ENCODE measurements at places on chromosomes 5 and 9.

DNA sequence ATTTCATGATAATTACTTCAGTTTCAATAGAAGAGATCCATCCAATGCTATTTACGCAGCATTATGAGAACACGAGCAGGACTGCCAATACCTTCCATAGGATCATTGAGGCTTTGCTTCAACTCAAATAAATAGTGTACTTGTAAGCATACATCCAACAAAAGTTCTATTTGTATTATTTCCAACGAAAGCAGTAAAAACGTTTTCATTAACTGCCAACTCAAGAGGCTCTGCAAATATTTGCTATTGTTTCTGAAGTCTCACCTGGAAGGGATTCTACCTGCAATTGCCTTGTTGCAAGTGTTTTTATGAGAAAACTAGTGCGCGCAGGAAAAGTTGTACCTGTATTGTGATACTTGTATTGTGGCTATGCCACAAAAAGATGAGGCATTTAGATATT, 11.0 kb upstream of the GNPDA1 start:
- no peak for DNase-seq

DNA sequence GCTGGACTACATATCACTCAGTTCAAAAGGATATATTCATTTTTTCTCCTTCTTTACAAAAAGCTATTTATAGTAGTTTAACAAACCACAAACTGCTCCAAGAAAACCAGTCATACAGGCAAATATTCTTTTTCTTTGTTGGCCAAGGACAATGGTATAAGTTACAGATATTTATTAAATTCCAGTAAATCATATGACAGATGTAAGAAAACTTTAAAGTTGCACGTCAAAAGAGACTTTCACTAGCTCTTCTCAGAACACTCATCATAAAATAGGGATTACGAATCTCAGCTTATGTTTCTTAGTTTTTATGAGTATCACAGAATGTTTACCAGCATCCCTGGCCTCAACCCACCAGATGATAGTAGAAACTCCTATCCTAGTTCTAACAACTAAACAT, 67.2 kb downstream of the ANKRD31 start:
- DNase-seq, result no peak

DNA sequence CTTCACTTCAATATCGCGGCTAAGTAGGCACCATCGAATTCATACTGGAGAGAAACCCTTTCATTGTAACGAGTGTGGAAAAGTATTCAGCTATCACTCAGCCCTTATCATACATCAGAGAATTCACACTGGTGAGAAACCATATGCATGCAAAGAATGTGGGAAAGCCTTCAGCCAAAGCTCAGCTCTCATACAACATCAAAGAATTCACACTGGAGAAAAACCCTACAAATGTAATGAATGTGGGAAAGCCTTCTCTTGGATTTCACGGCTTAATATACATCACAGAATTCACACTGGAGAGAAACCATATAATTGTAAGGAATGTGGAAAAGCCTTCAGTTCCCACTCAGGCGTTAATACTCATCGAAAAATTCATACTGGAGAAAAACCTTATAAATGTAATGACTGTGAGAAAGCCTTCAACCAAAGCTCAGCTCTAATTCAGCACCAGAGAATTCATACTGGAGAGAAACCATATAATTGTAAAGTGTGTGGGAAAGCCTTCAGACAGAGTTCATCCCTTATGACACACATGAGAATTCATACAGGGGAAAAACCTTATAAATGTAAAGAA, 9.5 kb downstream of the ZNF879 start:
- DNase-seq, result no peak

DNA sequence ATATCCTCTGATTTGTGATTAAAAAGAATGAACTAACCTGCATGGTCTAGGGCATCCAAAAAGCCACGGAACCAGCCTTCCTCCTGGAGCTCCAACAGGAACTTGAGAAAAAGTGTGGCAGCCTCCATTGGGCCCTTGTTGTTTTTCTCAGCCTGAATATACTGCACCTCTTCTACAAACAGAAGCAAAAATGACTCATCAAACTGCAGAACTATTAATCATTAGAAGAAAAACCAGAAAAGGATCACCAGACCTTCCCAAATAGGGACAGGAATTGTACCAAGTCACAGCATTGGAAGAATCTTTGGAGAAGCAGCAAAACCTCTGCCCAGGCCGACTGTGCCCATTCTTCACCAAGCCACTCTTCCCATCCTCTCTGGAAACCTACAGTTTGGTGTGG, 25.2 kb downstream of the RIGI start:
- DNase-seq, result no peak

GRCh38 chr5:172931001-172931536, 28.2 kb upstream of the RPL26L1 start:
- no peak for DNase-seq

- no peak for DNase-seq
These were observed 215.7 kb downstream of the GAS1 start for GRCh38 chr9:86731511-86732063.

- no peak for DNase-seq
These were observed 455 bp upstream of the FER start for GRCh38 chr5:108747111-108747773.

DNA sequence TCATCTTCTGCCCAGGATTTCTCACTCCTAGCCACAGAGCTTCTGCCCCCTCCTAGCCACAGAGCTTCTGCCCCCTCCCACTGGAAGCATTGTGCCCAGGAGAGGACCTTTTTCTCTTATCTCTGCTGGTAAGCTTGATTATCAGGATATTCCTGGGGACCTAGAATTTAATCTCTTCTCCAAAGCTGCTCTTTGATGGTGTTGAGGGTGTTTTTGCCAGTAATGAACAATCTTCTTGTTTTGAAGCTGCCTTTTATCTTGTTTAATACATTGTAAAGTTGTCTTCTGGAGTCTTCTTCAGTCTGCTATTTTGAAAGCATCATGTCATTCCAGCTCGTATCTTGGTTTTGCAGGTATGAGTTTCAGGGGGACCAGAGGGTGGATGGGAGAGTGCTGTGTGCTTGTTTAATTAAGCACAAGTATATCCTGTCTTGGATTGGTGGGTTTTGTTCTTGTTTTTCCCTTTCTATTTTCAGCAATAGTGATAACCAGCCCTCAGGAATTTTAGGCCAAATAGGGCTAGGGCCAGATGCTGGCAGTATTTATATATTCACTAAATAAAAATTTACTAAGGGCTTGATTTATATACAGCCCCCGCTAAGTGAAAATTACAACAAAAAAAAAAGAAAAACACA, 214.0 kb upstream of the DMRT1 start:
- DNase-seq, result no peak

DNA sequence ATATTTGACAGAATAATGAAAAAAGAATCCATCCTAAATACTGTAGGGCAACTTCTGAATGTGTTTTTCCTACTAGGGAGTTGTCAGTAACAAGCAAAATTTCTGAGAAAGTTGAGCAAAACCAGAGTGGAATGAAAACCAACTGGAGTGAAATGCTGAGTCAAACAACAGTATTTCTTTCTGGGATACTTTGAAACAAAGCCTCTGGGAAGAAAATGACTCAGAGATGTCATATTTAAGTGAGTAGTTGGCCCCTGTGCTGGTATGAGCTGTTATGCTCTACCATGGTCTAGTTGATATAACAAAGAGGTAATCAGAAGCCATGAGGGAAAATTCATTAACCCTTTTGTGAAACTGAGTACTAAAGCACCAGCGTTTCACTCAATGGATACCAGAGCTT, 372.1 kb upstream of the C9orf72 start:
- DNase-seq, result no peak

- no peak for DNase-seq
These were observed 162.2 kb upstream of the MEF2C start for GRCh38 chr5:89045216-89045615.

DNA sequence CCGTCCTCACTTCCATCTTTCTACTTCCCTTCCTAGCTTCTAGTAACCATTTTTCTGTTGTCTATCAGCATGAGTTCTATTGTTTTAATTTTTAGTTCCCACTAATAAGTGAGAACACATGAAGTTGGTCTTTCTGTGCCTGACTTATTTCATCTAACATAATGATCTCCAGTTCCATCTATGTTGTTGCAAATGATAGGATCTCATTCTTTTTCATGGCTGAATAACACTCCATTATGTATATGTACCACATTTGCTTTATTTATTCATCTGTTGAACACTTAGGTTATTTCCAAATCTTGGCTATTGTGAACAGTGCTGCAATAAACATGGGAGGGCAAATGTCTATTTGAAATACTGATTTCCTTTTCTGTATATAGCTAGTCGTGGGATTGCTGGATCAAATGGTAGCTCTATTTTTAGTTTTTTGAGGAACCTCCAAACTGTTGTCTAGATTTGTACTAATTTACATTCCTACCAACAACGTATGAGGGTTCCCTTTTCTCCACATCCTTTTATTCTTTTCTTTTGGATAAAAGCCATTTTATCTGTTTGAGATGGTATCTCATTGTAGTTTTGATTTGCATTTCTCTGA, 50.3 kb downstream of the NSD1 start:
- no peak for DNase-seq

DNA sequence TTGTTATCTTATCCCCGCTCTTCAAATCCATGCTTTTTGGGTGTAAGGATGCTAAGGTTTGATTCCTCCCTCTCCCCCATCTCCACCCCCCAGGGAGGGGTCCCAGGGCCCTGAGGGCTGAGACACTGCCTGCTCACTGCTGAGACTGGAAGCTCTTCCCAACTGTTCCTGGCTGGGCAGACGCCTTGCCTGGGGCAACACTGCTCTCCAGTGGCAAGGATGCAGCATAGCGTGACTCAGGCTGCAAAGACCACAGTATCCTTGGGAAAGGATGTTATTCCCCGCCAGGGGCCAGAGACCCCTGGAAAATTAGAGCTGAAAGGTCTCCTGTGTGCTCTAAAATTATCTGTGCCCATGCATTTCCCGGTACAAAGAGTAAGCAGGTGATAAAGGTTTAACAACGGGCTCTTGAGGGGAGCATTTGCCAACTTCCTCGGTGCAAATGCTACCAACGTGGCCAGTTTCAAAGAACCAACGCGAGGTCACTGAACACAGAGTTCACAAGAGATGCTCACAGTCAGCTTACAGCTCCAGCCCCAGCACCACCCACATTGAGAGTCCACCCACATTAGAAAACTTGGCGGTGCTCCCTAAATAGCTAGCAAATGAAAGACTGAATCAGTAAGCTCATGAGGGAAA, 271.9 kb downstream of the NSG2 start:
- no peak for DNase-seq

DNA sequence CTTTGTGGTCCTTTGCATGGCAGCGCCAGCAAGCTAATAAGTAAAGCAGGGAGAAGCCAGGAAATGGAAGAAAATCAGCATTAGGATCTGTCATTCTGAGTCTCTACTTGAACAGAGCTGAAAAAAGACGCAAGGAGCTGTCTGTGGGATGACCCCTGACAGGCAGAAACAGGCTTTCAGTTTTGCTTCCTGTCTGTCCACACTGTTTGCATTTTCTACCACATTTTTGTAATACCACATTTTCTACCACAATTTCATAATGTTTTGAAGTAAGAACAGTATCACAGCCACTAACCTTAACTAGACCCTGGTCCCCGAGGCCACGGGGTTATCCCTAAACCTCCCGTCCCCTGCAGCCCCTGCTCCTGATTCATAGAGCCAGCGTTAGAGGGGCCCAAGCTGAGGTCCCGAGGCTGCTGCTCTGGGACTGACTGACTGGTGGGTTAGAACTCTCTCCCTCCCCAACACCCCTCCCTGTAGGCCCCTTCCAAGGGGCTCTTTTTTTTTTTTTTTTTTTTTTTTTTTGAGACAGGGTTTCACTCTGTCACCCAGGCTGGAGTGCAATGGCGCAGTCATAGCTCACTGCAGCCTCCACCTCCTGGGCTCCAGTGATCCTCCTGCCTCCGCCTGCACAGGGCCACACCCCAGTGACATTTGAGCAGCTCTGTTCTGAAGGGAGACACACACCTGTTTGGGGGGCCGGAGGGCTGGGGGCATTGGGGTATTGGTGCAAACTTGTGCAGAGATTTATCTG, 4.0 kb upstream of the CLIC3 start:
- no peak for DNase-seq

DNA sequence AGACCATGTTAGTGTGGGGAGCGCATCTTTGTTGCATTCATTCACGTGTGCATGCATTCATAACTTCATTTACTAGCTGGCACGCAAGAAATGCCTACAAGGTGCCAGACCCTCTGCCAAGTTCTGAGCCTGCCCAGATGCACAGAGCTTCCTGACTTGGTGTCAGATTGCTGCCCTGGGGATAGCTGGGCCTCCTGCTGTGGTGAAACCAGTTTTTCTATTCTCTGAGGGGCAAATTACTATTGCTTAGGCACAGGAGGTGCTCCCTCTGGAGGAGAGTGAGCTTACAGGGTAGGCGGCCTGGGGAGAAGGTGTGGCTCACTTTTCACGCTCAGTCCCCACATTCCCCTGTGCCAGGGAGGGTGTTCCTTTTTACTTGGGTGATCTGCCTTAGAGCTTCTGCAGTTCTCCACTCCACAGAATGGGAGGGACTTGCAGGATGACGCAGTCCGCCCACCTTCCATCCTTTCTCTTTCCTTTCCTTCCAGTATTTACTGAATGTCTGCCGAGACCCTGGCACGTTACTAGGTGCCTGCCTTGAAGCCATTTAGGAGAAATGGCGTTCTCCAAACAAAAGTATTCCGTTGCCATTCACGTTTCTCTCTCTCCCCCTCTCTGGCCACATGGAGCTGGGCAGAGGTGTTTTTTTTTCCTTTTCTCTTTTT, 27.9 kb upstream of the CTNNA1 start:
- no peak for DNase-seq

DNA sequence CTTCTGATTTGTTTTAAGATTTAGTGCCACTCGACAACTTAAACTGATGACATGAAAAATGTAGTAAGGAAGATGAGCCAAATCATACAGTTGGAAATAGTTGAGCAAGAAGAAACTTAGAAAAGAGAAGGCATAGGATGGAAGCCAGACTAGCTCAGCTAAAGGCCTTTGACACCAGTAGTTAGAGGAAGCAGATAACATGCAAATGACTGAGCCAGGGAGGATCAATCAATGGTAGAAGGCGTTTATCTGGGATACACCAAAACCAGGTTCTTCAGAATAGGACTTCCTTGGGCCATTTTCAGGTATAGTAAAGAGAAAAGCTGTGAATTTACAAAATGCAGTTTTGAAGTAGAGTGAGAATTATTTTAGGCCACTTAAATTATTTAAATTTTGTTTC, 3.2 kb downstream of the TDRD7 start:
- DNase-seq, result no peak

GRCh38 chr5:67182301-67182790, 14.3 kb downstream of the CD180 start:
- no peak for DNase-seq

DNA sequence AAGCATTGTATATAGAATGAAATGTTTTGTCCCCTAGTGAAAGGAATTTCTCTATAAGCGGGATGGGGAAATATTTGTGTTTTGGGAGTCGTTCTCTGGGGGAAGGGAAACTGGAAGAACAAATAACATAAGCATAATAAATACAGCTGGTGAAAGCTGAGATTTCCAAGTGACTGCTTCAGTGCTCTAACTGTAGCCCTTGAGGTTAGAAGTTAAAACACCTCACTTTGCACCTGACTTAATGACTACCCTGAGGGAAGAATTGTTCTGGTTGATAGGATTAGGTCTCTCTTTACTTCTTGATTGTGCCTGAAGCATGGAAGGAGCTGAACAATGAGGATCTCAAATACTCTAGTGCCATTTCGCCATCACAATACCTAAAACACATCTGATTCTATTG, 307.4 kb downstream of the MAN2A1 start:
- DNase-seq, result no peak
